GM13977 (cell line): ENCODE measurements at places on chromosomes 16 and 17.

GRCh38 chr17:35079547-35080423, 16.3 kb upstream of the RFFL start:
- no peak for DNase-seq

DNA sequence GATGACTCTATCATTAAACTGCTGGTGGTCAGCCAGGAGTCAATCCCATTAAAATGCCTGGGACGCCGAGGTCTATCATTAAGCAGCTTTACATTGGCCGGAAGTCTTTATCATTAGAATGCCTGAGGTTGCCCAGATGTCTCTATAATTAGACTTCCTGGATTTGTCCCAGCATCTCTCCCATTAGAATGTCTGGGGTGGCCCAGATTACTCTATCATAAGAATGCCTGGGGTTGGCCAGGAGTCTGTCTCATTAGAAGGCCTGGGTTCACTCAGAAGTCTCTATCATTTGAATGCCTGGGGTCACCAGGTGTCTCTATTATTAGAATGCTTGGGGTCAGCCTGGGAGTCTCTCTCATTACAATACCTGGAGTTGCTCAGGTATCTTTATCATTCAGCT, 2227.2 kb downstream of the TP53TG3F start:
- no peak for DNase-seq

DNA sequence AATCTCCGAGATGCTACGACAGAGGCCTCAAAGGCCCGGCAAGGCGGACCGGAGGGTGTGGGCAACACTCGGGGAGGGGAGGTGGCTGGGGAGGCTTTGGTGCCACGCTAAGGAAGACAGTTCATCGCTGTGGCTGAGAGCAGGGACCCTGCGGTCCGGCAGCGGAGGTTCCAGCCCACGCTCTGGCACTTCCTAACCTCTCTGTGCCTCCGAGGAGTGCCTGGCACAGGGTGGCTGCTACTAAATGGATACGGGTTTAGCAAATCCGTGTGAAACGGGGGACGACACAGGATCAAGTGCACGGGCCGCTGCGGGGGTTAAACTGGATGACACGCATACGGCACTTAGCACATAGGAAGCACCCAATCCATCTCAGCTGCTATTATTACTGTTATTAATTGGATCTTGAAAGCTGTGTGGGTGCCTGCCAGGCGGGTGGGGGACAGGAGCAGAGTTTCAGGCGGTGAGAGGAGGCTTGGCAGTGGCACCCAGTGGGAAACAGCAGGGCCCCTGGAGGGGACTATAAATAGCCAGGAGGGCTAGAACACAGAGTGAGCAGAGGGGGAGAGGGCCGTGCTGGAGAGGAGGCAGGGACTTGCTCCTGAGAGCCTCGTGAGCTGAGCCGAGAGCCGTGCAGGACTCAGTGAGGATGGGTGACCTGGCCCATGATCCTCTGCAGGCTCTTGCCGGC, 45.0 kb downstream of the ABR start:
- DNase-seq = no peak

- no peak for DNase-seq
These were observed 511.5 kb downstream of the TOX3 start for GRCh38 chr16:52035436-52035835.
